Activated CD8-positive, alpha-beta memory T cell treated with anti-CD3 and anti-CD28 coated beads, Interleukin-2, amount 10 ng/mL, durations not matched to agents 7 days and 5 days (primary cell): ENCODE measurements at places on chromosomes 7 and 10.

GRCh38 chr7:93031795-93032194 lies 86.0 kb downstream of the SAMD9 start:
- H3K4me1 ChIP-seq, result peaks cover 12% of the 10 kb centered on the region
- DNase-seq, result no peak
- H3K27me3 ChIP-seq, result no peaks in the 10 kb centered on the region
- no peak overlapping the region for H3K27ac ChIP-seq
- no peak overlapping the region for H3K4me3 ChIP-seq

GRCh38 chr10:127972751-127973357 lies 66.0 kb downstream of the PTPRE start:
- peaks cover 5% of the 10 kb centered on the region for H3K4me1 ChIP-seq
- no peak for DNase-seq
- H3K36me3 ChIP-seq, result no peaks in the 10 kb centered on the region
- H3K27me3 ChIP-seq, result peaks cover 53% of the 10 kb centered on the region

DNA sequence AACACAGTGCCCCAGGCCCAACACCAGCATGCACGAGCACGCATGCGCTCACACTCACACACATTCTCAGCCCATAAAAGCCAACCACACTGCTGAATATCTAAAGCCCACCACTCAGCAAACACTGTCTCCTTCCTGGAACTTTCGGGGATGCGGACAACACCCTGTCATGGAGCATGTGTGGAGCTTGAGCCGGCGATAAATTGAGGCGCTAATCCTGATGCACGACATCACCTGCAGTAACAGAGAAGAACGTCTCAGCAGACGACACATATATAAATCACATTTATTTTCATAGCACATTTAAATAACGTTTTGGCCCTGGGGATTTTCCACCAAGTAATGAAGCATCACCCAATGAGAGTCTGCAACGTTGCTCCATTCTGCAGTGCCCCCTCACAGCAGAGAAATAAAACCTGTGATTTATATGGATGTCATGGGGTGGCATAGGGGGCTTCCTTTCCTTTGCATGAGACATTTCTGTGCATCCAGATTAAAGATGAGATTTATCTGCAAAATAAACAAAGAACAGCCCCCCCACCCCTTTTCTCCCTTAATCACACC lies 267.7 kb upstream of the NFE2L3 start:
- H3K4me1 ChIP-seq, result peaks cover 8% of the 10 kb centered on the region
- no peak overlapping the region for H3K27ac ChIP-seq
- peaks cover 37% of the 10 kb centered on the region for H3K27me3 ChIP-seq

DNA sequence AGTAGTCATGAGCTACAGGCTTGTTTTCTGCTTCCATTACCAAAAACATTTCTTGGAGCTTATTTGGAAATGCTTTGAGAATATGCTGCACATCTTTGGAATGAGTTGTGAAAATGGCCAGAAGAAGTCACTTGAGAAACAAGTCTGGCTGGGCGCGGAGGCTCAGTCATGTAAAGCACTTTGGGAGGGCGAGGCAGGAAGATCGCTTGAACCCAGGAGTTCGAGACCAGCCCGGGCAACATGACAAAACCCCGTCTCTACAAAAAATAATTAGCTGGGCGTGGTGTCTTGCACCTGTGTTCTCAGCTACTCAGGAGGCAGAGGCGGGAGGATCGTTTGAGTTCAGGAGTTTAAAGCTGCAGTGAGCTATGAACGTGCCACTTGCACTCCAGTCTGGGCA lies 882 bp upstream of the CHCHD1 start:
- no peak for DNase-seq
- peaks cover 19% of the 10 kb centered on the region for H3K36me3 ChIP-seq
- H3K27me3 ChIP-seq, result no peaks in the 10 kb centered on the region
- H3K4me3 ChIP-seq, result peak overlapping the region; percentile 87

DNA sequence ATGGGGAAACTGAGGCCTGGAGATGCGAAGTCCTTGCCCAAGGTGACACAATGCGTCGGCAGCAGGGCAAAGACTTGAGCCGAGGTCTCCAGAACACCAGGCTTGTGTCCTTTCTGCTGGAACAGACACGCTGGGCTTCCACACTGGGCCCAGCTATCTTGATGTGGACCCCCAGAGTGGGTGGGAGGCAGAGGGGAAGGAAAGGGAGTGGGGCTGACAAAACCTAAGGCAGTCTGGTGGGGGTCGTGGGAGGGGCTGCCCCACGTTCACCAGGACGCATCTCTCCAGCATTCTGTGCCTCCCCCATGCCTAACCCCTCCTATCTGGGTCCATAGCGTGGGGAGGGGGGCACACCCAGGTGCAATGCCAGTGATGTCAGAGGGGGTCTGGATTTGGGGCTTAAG lies 38.1 kb downstream of the PPIF start:
- no peak overlapping the region for H3K4me3 ChIP-seq
- no peaks in the 10 kb centered on the region for H3K36me3 ChIP-seq
- H3K27ac ChIP-seq, result no peak overlapping the region
- DNase-seq, result no peak
- no peaks in the 10 kb centered on the region for H3K4me1 ChIP-seq
- H3K27me3 ChIP-seq, result no peaks in the 10 kb centered on the region

GRCh38 chr10:113550365-113550764 lies 2.5 kb upstream of the HABP2 start:
- H3K4me3 ChIP-seq, result no peak overlapping the region
- H3K36me3 ChIP-seq, result no peaks in the 10 kb centered on the region
- DNase-seq, result no peak
- H3K27me3 ChIP-seq, result peaks cover 27% of the 10 kb centered on the region

GRCh38 chr10:3500408-3500856 lies 284.6 kb downstream of the KLF6 start:
- no peaks in the 10 kb centered on the region for H3K36me3 ChIP-seq
- H3K27me3 ChIP-seq, result peaks cover 48% of the 10 kb centered on the region
- no peak overlapping the region for H3K4me3 ChIP-seq
- no peaks in the 10 kb centered on the region for H3K4me1 ChIP-seq

- no peaks in the 10 kb centered on the region for H3K27me3 ChIP-seq
- no peak overlapping the region for H3K4me3 ChIP-seq
- DNase-seq, result no peak
- H3K27ac ChIP-seq, result no peak overlapping the region
These were observed 143.0 kb downstream of the BUB3 start for GRCh38 chr10:123297175-123297574.

GRCh38 chr7:101538596-101539459 lies 90.3 kb downstream of the MYL10 start:
- no peak overlapping the region for H3K27ac ChIP-seq
- H3K4me1 ChIP-seq, result no peaks in the 10 kb centered on the region
- no peaks in the 10 kb centered on the region for H3K27me3 ChIP-seq
- H3K36me3 ChIP-seq, result no peaks in the 10 kb centered on the region
- DNase-seq, result peak; percentile 66

- H3K36me3 ChIP-seq, result no peaks in the 10 kb centered on the region
- DNase-seq, result no peak
- H3K4me3 ChIP-seq, result no peak overlapping the region
- H3K27ac ChIP-seq, result no peak overlapping the region
These were observed 147.5 kb upstream of the TCF7L2 start for GRCh38 chr10:112802411-112803022.

- H3K4me3 ChIP-seq, result no peak overlapping the region
- no peaks in the 10 kb centered on the region for H3K4me1 ChIP-seq
- peaks cover 7% of the 10 kb centered on the region for H3K36me3 ChIP-seq
- H3K27me3 ChIP-seq, result no peaks in the 10 kb centered on the region
These were observed 6.6 kb upstream of the AKR1B1 start for GRCh38 chr7:134465491-134465890.

GRCh38 chr7:130945411-130945811 lies 211.4 kb upstream of the KLF14 start:
- H3K4me3 ChIP-seq, result peak overlapping the region; percentile 46
- H3K4me1 ChIP-seq, result peaks cover 81% of the 10 kb centered on the region
- peaks cover 68% of the 10 kb centered on the region for H3K36me3 ChIP-seq
- no peaks in the 10 kb centered on the region for H3K27me3 ChIP-seq
- H3K27ac ChIP-seq, result peak overlapping the region; percentile 85

DNA sequence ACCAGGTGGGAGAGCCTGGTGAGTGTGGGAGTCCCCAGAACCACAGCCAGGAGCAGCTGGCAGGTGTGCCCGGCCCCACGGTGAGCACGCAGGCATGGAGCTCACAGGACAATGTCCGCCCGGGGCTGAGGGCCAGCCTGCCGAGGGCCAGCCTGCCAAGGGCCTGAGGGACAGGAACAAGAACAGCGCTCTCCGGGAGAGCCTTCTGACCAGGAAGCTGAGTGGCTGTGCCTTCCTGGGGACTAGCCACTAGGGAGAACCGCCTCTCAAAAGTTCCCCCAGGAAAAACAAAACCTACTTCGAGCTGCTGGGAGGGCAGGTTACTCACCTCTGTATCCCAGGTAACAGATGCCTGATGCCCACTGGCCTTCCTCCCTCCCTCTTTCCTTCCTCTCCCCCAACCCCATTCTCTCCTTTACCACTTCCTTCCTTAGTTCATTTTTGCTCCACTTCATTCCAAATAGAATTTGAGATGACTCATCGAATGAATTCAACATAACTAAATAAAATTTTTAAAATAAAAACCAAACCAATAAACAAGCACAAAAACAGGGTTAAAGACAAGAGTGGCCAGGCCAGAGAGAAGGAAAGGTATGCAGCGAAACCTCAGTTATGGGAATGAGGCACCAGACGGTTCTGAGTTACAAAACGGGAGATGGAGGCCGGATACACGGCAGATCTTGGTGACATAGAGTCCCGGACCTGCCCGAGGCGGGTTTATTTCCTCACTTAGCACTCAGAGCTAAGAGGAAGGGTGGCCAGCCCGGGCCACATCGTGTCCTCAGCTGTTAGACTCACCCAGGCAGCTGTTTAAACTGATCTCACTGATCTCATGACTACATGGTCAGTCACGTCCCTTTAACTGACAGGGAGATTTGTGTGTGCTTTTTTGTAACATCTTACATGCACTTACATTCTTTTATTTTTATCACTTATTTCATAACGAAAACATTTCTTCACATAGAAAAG lies 128.5 kb downstream of the TNS3 start:
- no peak overlapping the region for H3K4me3 ChIP-seq
- DNase-seq, result no peak
- no peaks in the 10 kb centered on the region for H3K36me3 ChIP-seq
- no peaks in the 10 kb centered on the region for H3K4me1 ChIP-seq
- no peak overlapping the region for H3K27ac ChIP-seq

- no peaks in the 10 kb centered on the region for H3K27me3 ChIP-seq
- no peaks in the 10 kb centered on the region for H3K36me3 ChIP-seq
- no peaks in the 10 kb centered on the region for H3K4me1 ChIP-seq
- no peak overlapping the region for H3K4me3 ChIP-seq
These were observed 342.6 kb downstream of the IPMK start for GRCh38 chr10:57925045-57925444.

DNA sequence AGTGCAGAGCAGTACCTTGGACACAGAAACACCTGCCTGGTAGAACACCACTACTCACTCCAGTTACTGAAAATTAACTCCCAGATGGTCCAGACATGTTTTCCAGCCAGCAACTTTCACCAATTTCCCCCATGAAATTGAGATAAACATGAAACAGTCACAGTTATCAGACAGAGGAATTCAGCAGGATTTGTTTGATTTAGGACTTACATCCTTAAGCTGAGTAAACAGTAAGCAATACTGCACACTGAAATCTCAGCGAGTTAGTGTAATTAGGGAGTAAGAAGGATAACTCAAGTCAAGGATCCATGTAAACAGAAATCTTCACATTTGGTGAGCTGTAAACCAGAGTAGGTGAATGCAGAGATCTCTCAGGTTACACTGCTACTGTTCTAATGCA lies 353.5 kb downstream of the ELMO1 start:
- peaks cover 58% of the 10 kb centered on the region for H3K36me3 ChIP-seq
- no peaks in the 10 kb centered on the region for H3K27me3 ChIP-seq
- peaks cover 3% of the 10 kb centered on the region for H3K4me1 ChIP-seq
- H3K27ac ChIP-seq, result no peak overlapping the region
- H3K4me3 ChIP-seq, result no peak overlapping the region

DNA sequence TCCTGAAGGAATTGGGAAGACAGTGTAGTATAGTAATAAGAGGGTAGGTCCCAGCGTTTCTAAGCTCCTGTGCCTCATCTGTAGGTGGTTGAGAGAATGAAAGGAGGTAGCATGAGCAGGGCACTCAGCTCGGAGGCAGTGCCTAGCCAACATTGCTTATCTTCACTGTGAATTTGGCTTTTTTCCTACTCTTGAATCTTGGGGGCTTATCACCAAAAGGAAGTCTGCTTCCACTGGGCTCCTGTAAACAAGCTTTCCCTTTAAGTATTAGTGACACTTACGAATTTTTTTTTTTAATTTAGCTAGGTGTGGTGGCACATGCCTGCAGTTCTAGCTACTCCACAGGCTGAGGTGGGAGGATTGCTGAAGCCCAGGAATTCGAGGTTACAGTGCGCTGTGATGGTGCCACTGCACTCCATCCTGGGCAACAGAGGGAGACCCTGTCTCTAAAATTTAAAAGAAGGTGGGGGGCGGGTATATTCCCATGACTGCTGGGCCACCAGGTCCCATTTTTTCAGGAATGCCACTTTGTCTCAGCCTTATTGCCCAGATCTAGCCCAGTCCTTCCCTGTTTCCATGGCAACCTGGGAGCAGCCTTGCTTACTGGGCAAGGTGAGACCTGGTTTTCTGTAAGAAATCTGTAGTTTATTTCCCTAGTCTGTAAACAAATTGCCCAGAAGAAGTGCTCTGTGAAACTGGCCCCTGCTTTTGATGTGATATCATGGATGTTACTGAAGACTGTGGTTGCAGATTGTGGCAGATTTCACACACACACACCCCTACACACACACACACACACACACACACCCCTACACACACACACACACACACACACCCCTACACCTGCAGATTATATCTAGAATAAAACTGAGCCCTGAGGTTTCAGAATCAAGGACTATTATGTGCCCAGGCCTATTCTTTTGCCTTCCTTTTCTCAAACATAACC lies 19.4 kb downstream of the OGDH start:
- no peaks in the 10 kb centered on the region for H3K27me3 ChIP-seq
- no peak overlapping the region for H3K4me3 ChIP-seq
- DNase-seq, result no peak
- peaks cover 56% of the 10 kb centered on the region for H3K36me3 ChIP-seq
- peak overlapping the region; percentile 37 for H3K27ac ChIP-seq
